AG08395 (cell line): ENCODE measurements at places on chromosomes 16 and 17.

- no peak for DNase-seq
Measured at GRCh38 chr16:87956365-87957231, 5.4 kb downstream of the BANP start.

- DNase-seq: no peak
Measured at GRCh38 chr16:58792188-58792587, 58.1 kb upstream of the GOT2 start.

- DNase-seq: no peak
Measured at GRCh38 chr16:51815523-51815922, 664.5 kb upstream of the SALL1 start.

DNA sequence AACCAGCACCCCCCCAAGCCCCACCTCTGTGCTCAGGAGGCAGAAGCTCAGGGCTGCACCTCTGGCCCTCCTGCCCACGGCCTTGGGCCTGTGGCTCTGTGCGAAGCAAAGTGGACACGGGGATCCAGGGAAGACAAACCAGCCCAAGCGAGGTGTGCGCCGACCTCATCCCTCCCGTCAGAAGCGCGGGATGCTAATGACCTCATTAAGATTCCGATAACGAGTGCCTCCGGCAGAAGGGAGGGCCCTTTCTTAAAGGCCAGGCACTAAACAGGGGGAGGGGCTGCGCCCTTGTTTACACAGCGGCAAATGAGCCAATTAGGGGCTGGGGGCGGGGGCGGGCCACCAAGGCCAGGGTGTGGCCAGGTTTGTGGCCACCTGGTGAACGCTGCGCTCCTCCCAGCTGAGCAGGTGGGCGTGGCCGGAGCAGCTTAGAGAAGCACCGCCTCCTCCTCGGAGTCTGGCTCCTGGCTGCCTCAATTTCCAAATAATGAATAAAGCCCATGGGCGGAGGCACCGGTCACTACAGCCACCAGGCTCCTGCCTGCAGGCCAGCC, 3.2 kb downstream of the CBX4 start:
- DNase-seq: no peak

GRCh38 chr16:4702466-4702808, 9.1 kb downstream of the NUDT16L1 start:
- no peak for DNase-seq

- DNase-seq: peak; percentile 31
Measured at GRCh38 chr17:67467500-67468455, 90.7 kb downstream of the PITPNC1 start.
